Nephron progenitor cell (in vitro differentiated cells): ENCODE measurements at places on chromosomes 12 and 14.

- DNase-seq, result no peak
These were observed 441.1 kb downstream of the DPF3 start for GRCh38 chr14:72452774-72453173.

GRCh38 chr12:6323995-6324711, 13.7 kb downstream of the PLEKHG6 start:
- no peak for DNase-seq

GRCh38 chr12:45504316-45505010, 225.0 kb upstream of the ARID2 start:
- no peak for DNase-seq

DNA sequence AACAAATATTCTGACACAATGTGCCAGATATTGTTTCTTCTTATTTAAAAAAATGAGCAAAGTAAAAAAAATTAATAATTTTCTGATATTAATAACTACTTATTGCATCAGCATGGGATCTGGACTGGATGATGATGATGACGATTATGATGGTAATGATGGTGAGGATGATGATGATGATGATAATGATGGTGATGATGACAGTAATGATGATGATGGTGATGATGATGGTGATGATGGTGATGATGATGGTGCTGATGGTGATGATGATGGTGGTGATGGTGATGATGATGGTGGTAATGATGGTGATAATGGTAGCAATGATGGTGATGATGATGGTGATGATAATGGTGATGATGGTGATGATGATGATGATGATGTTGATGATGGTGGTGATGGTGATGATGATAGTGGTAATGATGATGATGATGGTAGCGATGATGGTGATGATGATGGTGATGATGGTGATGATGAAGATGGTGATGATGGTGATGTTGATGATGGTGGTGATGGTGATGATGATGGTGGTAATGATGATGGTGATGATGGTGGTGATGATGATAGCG, 94.0 kb downstream of the SRRM4 start:
- no peak for DNase-seq
